ENCODE measurements at places on chromosomes 5 and 9. TPM values are rescaled to one million over a fixed set of nuclear protein-coding genes. Genes with fewer than 3 reads are reported as not detected.

DNA sequence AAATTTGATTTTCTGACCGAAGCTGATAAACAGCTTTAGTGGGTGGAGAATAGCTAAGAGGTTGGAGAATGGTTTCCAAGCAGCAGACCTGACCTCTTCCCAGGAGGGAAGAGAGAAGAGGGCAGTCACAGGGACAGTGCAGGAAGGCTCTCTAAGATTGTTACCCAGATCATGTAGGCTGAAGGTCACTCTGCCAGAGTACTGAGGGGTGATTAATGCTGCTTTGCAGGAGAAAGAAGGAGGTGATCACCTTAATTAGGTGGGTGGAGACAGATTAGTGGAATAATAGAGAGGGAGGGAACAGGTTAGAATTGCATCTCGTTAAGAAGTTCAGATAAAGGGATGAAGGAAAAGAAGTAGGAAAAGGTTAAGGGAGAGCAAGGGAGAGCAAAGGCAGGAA is 440.5 kb downstream of the BRINP1 start:
- peak; percentile 45 for DNase-seq
- no peaks in the 10 kb centered on the region for H3K36me3 ChIP-seq
- no peak overlapping the region for H3K4me3 ChIP-seq
- no peaks in the 10 kb centered on the region for H3K4me1 ChIP-seq
- H3K27ac ChIP-seq = no peak overlapping the region

Gene BDP1
- total RNA-seq = 29.2 TPM

DNA sequence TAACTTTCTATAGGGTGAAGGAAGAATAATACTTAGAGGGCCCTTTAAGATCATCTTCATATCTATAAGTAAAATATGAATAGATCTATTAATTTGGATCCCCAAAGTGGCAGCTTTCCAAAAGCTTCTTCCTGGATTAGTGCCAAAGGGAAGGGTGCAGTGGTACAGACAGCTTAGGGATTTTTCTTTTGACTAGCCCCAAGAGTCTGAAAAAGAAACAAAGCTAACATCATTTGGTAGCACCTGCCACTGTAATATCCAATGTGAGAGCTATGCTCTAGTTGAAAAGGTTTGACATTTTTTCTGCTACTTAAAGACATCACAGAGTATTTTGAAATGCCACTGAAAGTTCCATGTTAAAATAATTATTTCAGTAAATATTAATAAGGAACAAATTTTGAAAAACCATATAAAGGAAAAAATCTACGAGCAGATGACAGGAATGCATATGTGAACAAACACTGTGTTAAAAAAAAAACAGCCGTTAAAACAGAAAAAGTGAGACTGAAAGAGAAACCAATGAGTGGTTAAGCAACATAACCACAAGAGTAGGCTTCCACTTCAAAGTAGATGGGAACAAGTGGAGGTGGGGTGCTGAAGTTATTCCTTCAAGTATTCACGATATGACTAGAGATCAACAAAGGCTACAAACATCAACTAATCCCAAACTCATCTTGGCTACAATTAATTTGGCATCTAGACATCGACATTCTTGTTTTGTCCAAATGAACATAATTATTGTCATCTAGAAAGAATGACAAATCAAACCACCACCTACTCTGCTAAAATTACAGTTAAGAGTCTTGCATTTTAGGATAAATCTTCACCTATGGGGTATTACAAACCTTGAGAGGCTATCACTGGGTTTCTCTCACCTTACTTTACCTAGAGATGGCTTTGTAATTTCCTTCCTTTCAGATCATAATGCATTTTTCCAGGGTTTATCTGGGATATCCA is 137.5 kb downstream of the CPLANE1 start:
- H3K4me1 ChIP-seq = no peaks in the 10 kb centered on the region
- no peaks in the 10 kb centered on the region for H3K27me3 ChIP-seq
- no peak overlapping the region for H3K4me3 ChIP-seq
- no peak for DNase-seq
- H3K27ac ChIP-seq = no peak overlapping the region

GRCh38 chr9:70061776-70062175 is 18.1 kb downstream of the MAMDC2 start:
- DNase-seq = no peak
- no peaks in the 10 kb centered on the region for H3K27me3 ChIP-seq
- peaks cover 6% of the 10 kb centered on the region for H3K4me1 ChIP-seq
- H3K27ac ChIP-seq = no peak overlapping the region
- no peaks in the 10 kb centered on the region for H3K36me3 ChIP-seq

Gene TLX3
- total RNA-seq = not detected

Gene AJM1
- total RNA-seq = 1.8 TPM

GRCh38 chr5:159427180-159428012 is 97.1 kb upstream of the IL12B start:
- H3K27me3 ChIP-seq = no peaks in the 10 kb centered on the region
- no peak for DNase-seq
- no peaks in the 10 kb centered on the region for H3K4me1 ChIP-seq

Data from H9 (cell line).